ENCODE measurements at places on chromosomes 12 and 14. TPM values are rescaled to one million over a fixed set of nuclear protein-coding genes. Genes with fewer than 3 reads are reported as not detected.

The PTCSC3 gene
- not detected for total RNA-seq

GRCh38 chr12:69366796-69367195 is 7.3 kb downstream of the YEATS4 start:
- no peak for DNase-seq

DNA sequence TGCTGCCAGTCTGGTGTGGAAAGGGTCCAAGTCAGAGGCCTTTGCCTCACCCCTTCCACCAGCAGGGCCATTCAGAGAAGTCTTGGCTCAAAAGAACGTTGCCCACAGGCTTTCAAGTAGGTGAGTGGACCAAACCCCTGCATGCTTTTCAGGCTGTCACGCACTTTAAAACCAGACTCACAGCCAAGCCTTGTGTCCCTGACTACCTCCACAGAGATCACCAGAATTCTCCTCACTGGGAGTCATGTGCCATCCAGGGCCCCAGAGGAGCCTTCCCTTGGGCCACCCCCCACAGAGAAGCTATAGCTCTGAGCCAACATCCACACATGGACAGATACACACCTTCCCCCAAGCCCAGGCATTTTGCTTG is 283.1 kb downstream of the DPF3 start:
- DNase-seq, result no peak

The PLEKHH1 gene
- 2.0 TPM for total RNA-seq

- no peak for DNase-seq
These were observed 56.7 kb downstream of the EPS8 start for GRCh38 chr12:15732341-15733061.

DNA sequence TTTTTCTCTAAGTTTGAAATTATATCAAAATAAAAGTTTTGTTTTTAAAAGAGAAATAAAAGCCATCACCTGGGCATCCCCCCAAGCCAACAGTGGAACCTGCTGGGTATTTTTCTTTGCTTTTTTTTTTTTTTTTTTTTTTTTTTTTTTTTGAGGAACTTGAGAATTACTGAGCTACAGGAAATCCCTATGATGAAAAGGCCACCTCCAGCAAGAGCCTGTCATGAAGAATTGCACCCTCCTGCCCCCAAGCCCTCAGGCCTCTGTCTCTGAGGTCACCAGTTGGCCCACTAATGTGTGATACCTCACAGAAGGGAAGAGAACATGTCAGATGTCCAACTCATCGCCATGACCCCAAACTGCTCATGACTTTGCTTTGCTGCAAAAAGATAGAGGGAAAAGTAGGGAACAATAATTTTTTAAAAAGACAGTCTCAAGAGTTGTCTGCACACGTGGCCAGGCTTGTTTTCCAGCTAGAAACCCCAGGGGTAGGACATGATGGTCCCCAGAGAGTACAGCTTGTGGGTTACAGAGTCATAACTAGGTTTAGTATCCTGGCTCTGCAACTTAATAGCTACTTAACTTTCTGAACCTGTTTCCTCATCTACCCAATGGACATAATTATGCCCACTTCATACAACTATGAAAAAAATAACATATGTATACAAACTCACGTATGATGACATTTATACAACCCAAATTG is 124.3 kb upstream of the EGLN3 start:
- no peak for DNase-seq

The PGF gene
- total RNA-seq, result 7.0 TPM

The REM2 gene
- total RNA-seq, result 0.47 TPM
